ENCODE measurements at places on chromosomes 6 and 20. TPM values are rescaled to one million over a fixed set of nuclear protein-coding genes. Genes with fewer than 3 reads are reported as not detected.

- H3K4me1 ChIP-seq: peaks cover 16% of the 10 kb centered on the region
- no peak overlapping the region for H3K27ac ChIP-seq
Measured at GRCh38 chr20:17671011-17671410, 11.0 kb downstream of the RRBP1 start.

DNA sequence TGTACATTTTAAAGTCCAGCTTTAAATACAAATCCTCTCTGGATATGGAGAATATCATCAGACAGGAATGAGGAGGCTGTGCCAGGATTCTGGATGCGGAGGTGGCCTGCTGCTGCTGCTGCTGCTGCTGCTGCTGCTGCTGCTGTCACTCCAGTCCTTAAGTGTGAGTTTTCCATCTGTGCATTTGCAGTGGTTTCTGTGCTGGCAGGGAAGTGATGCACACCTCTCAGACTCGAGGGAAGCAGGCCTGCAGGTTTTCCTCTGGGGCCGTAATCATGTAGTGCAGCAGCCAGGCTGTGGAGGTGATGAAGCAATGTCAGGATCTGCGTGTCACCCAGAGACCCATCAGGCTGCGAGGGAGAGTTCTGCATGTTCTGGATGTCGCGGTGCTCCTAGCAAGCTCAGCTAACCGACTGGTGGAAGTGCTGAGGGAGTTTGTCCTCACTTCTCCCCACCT is 32.0 kb downstream of the CFAP61 start:
- no peak overlapping the region for H3K27ac ChIP-seq
- H3K4me1 ChIP-seq: no peaks in the 10 kb centered on the region
- no peak for DNase-seq

DNA sequence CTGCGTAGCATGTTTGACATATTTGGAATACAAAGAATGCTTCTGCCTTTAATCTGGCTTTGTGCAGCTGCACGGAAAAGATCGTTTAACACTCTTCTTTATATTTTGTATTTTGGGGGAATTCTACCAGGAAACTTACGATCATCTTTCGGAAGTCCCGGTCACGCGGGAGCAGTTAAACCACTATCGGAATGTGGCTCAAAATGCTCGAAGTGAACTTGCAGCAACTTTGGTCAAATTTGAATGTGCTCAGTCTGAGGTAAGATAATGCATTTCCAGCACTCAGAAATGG is 42.3 kb downstream of the CCDC170 start:
- H3K4me3 ChIP-seq: no peak overlapping the region
- H3K4me1 ChIP-seq: no peaks in the 10 kb centered on the region

DNA sequence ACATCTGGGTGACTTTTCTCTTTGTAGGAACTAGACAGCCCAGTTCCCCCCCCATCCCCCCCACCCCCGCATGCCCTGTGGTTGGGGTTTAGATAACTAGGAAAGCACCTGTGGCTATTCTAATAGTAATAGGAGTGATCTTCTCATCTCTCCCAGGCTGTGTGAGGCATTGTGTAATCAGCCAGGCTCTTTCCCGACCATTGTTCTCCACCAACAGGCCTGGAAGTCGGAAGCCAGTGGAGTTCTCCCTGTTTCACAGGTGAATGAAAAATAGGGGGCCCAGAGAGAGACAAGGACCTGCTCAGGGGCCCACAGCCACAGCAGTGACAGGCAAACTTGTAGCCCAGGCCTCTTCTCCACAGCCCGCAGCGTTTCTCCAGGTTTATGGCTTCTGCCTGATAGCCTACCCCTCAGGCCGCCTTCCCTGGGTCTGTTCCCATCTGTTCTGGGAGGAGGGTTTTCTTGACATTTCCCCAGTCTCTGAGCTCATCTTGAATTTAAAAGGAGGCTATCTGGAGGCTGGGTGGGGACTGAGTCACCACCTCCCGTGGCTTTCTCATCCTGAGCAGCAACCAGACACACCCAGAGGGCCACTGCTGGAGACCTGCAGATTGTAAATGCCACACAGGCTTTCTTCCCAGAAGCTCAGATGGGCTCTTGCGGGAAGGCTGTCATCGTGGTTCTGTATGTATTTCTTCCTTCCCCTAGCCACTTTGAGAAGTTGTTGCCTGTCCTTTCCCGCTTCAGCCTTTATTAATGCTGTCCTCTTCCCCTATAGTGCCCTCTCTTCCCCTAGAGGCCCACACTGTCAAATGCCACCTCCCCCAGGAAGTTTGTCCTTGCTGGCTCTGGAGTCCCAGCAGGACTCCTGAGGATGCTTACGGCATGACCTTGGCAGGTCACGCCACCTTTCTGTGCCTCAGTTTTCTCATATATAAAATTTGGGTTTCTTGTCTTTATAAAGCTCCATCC is 75.9 kb upstream of the MYL9 start:
- peak overlapping the region; percentile 23 for H3K27ac ChIP-seq
- H3K4me1 ChIP-seq: peaks cover 70% of the 10 kb centered on the region
- peak; percentile 44 for DNase-seq
- H3K4me3 ChIP-seq: no peak overlapping the region
- no peaks in the 10 kb centered on the region for H3K36me3 ChIP-seq
- no peaks in the 10 kb centered on the region for H3K27me3 ChIP-seq

- peak overlapping the region; percentile 44 for H3K4me3 ChIP-seq
- peak overlapping the region; percentile 85 for H3K27ac ChIP-seq
- H3K36me3 ChIP-seq: no peaks in the 10 kb centered on the region
- DNase-seq: no peak
Measured at GRCh38 chr6:52994839-52995088, 320 bp downstream of the GSTA4 start.

- no peaks in the 10 kb centered on the region for H3K27me3 ChIP-seq
- H3K4me1 ChIP-seq: no peaks in the 10 kb centered on the region
Measured at GRCh38 chr6:100988391-100988984, 107.4 kb upstream of the ASCC3 start.

DNA sequence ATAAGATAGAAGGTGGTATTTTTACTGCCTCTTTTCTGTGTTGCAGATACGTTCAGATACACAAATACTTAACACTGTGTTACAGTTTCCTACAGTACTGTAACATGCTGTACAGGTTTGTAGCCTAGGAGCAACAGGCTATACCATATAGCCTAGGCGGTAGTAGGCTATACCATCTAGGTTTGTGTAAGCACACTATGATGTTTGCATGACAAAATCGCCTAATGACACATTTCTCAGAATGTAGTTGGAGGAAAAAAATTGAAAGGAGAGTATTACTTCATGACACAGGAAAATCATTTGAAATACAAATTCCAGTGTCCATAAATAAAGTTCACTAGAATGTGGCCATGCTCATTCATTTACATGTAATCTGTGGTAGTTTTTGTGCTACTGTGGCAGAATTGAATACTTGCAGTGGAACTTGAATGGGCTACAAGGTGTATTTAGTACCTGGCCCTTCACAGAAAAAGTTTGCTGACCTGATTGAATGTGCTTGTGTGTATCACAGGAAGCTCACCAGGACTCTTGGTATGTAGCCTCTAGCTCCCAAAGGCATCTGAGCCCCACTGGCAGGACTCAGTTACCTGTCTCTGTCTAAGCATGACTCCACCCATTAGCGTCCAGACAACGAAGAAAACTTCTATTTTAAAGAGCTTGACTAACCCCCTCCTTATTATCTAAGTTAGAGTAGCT is 18.8 kb downstream of the TOP1 start:
- no peak for DNase-seq
- H3K27me3 ChIP-seq: no peaks in the 10 kb centered on the region
- H3K4me1 ChIP-seq: peaks cover 26% of the 10 kb centered on the region
- no peak overlapping the region for H3K27ac ChIP-seq
- H3K36me3 ChIP-seq: no peaks in the 10 kb centered on the region

GRCh38 chr20:8874437-8874836 is 194.4 kb upstream of the PLCB4 start:
- peaks cover 13% of the 10 kb centered on the region for H3K4me1 ChIP-seq
- DNase-seq: no peak
- H3K36me3 ChIP-seq: no peaks in the 10 kb centered on the region
- no peak overlapping the region for H3K27ac ChIP-seq

SLC22A16 gene
- not detected for total RNA-seq

Measured in endothelial cell of umbilical vein (primary cell).